ENCODE measurements at places on chromosomes 6 and 20. TPM values are rescaled to one million over a fixed set of nuclear protein-coding genes. Genes with fewer than 3 reads are reported as not detected.

GRCh38 chr6:139763468-139764210 lies 389.2 kb upstream of the CITED2 start:
- no peak for DNase-seq
- peaks cover 12% of the 10 kb centered on the region for H3K4me1 ChIP-seq
- H3K27ac ChIP-seq: no peak overlapping the region
- H3K27me3 ChIP-seq: no peaks in the 10 kb centered on the region
- H3K4me3 ChIP-seq: no peak overlapping the region
- no peaks in the 10 kb centered on the region for H3K36me3 ChIP-seq

- peak overlapping the region; percentile 72 for H3K27ac ChIP-seq
- H3K4me3 ChIP-seq: peak overlapping the region; percentile 15
- no peaks in the 10 kb centered on the region for H3K36me3 ChIP-seq
- no peaks in the 10 kb centered on the region for H3K27me3 ChIP-seq
- H3K4me1 ChIP-seq: peaks cover 34% of the 10 kb centered on the region
These were observed 43.5 kb downstream of the FAM184A start for GRCh38 chr6:119034827-119035458.

DNA sequence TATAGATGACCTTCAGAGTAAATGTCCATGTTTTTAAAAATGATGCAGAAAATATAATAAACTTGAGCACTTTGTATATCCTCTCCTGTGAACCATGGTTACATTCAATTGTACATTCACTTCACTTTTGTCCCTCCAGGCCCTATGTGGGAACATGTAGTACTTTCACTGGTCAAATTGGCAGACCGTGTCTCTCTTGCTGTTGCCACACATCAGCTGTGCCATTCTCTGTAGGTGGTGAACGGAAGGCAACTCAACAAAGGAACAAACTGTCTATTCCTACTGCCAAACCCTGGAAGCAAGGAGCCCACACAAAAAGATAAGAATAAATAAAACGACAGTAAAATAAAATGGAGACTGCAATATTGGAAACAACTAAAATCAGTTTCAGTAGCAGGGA lies 2.0 kb downstream of the ROS1 start:
- H3K4me3 ChIP-seq: no peak overlapping the region
- peaks cover 9% of the 10 kb centered on the region for H3K4me1 ChIP-seq
- DNase-seq: no peak
- H3K36me3 ChIP-seq: peaks cover 1% of the 10 kb centered on the region
- H3K27me3 ChIP-seq: no peaks in the 10 kb centered on the region

- DNase-seq: no peak
- H3K4me1 ChIP-seq: no peaks in the 10 kb centered on the region
- no peak overlapping the region for H3K27ac ChIP-seq
- no peak overlapping the region for H3K4me3 ChIP-seq
- no peaks in the 10 kb centered on the region for H3K36me3 ChIP-seq
These were observed 395.1 kb upstream of the CNR1 start for GRCh38 chr6:88561034-88561953.

DNA sequence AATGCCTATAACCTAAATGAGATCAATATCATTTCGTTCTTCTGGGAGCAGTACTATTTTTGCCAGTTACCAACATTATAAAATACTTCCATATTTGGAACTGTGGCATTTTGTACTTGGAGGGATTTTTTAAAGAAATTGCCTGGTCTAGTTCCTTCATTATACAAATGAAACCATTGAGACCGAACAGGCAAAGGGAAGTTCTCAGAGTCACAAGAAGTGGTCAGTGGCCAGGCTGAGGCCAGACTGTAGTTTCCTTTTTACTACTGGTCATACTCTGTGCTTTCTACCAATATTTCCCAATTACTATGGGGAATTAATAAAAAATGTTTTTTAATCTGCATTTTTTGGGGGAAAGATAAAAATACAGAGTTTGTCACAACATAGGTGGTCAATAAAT lies 332.0 kb downstream of the NRN1 start:
- H3K4me3 ChIP-seq: no peak overlapping the region
- no peaks in the 10 kb centered on the region for H3K27me3 ChIP-seq
- no peak overlapping the region for H3K27ac ChIP-seq
- H3K36me3 ChIP-seq: no peaks in the 10 kb centered on the region
- peaks cover 13% of the 10 kb centered on the region for H3K4me1 ChIP-seq
- no peak for DNase-seq

GRCh38 chr20:24768713-24769601 lies 180.1 kb upstream of the CST7 start:
- peaks cover 17% of the 10 kb centered on the region for H3K27me3 ChIP-seq
- H3K4me3 ChIP-seq: no peak overlapping the region
- peaks cover 6% of the 10 kb centered on the region for H3K4me1 ChIP-seq
- no peak for DNase-seq
- no peaks in the 10 kb centered on the region for H3K36me3 ChIP-seq

EGFL8 gene
- 83.1 TPM for total RNA-seq

FAM184A gene
- total RNA-seq: 23.0 TPM

DNA sequence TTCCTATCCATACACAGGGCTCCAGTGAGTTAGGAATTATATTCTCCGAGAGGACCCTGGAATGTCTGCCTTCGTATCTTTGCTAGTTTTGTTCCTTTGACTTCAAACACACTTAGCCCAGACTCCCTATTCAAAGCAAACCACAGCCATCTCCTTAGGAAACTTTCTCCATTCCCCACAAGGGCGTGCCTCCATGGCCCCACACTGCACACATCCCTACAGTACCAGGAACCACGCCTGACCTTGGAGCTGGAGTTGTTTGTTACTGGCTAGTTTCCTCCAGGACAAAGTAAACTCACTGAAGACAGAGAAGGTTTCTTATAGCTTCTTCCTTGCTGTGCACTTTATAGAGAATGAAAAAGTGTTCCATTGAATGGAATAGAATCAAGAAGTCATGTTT lies 412.8 kb upstream of the AGPAT4 start:
- H3K27me3 ChIP-seq: no peaks in the 10 kb centered on the region
- H3K4me3 ChIP-seq: no peak overlapping the region
- no peak overlapping the region for H3K27ac ChIP-seq
- no peaks in the 10 kb centered on the region for H3K4me1 ChIP-seq

DPPA5 gene
- not detected for total RNA-seq

PGC gene
- total RNA-seq: not detected

- no peak overlapping the region for H3K4me3 ChIP-seq
- no peaks in the 10 kb centered on the region for H3K4me1 ChIP-seq
- H3K27me3 ChIP-seq: peaks cover 9% of the 10 kb centered on the region
- no peak for DNase-seq
These were observed 243.9 kb downstream of the DLL1 start for GRCh38 chr6:170046791-170047626.

C6orf89 gene
- total RNA-seq: 29.9 TPM

GRCh38 chr6:33147807-33148666 lies 44.2 kb downstream of the COL11A2 start:
- H3K36me3 ChIP-seq: no peaks in the 10 kb centered on the region
- peaks cover 20% of the 10 kb centered on the region for H3K27me3 ChIP-seq
- no peak for DNase-seq
- no peak overlapping the region for H3K27ac ChIP-seq

GRCh38 chr6:42423244-42423643 lies 28.5 kb downstream of the TRERF1 start:
- H3K27me3 ChIP-seq: no peaks in the 10 kb centered on the region
- H3K27ac ChIP-seq: peak overlapping the region; percentile 4
- no peak for DNase-seq
- peaks cover 19% of the 10 kb centered on the region for H3K4me1 ChIP-seq

GRCh38 chr6:158031381-158032353 lies 50.0 kb downstream of the SYNJ2 start:
- H3K27ac ChIP-seq: peak overlapping the region; percentile 71
- peaks cover 18% of the 10 kb centered on the region for H3K4me1 ChIP-seq
- H3K27me3 ChIP-seq: no peaks in the 10 kb centered on the region

- H3K27ac ChIP-seq: peak overlapping the region; percentile 27
- H3K27me3 ChIP-seq: no peaks in the 10 kb centered on the region
- no peak for DNase-seq
- peaks cover 13% of the 10 kb centered on the region for H3K36me3 ChIP-seq
- H3K4me1 ChIP-seq: peaks cover 29% of the 10 kb centered on the region
These were observed 17.2 kb downstream of the CTNNBL1 start for GRCh38 chr20:37711001-37711400.

Data from progenitor cell of endocrine pancreas (in vitro differentiated cells).